Activated naive CD8-positive, alpha-beta T cell treated with anti-CD3 and anti-CD28 coated beads for 36 hours (primary cell): ENCODE measurements at places on chromosomes 1 and 21. TPM values are rescaled to one million over a fixed set of nuclear protein-coding genes. Genes with fewer than 3 reads are reported as not detected.

Gene AUNIP
- 12.1 TPM for total RNA-seq

Gene TRAF3IP3
- total RNA-seq: 194 TPM

- DNase-seq: peak; percentile 51
Observed at GRCh38 chr1:200154069-200154767, 126.7 kb downstream of the NR5A2 start.

GRCh38 chr1:196677781-196678509, 26.1 kb downstream of the CFH start:
- no peak for DNase-seq
